SK-N-DZ (cell line): ENCODE measurements at places on chromosomes 2 and 18.

- DNase-seq, result no peak
Observed at GRCh38 chr2:59947917-59948541, 605.4 kb downstream of the BCL11A start.

DNA sequence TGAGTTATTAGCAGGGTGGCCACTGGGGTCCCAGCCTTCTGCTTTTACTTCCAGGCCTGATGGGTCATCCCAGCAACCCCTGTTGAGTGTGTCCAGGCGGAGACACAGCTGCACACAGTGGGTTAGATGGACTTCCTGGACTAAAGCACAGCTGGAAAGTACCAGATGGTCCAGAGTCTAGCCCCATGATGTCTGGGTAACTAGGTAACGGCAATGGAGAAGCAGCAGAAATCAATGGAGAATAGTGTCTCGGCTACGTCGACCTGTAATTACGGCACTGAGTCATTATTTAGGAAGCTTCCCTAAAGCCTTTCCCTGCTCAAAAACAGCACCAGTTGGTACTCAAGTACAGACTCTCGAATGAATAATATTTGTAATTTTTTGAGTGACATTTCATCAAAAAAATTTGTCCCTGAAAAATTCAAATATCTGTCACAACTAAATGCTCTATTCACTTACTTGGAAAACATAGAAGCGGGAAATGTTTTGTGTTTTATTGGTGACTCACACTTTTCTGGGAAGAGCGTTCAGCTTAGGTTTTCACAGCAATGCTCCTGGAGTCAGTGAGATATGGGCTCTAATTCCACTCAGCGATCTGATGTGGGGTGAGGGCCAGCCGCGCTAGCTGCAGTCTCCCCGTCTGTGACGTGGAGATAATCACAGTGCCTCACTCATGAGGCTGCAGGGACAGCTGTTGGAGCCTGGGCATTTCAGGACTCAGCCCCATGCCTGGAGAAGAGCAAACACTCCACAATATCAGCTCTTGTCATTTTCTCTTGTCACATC lies 16.2 kb upstream of the ARL4C start:
- no peak for DNase-seq

GRCh38 chr18:27862041-27862682 lies 314.8 kb downstream of the CDH2 start:
- peak; percentile 91 for DNase-seq

DNA sequence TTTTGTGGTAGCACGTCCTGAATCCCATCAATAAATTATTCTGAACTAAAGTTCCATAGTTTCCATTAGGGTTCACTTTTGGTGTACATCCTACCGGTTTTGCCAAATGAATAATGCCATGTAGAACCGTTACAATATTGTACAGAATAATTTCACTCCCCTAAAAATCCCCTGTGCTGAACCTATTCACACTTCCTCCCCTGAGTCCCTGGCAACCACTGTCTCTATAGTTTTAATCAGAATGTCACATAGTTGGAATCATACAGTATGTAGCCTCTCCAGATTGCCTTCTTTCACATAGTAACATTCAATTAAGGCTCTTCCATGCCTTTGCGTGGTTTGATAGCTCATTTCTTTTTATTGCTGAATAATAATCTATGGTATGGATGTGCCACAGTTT lies 9.6 kb upstream of the CASP8 start:
- DNase-seq, result no peak

- DNase-seq, result no peak
Observed at GRCh38 chr2:64601034-64601754, 52.5 kb downstream of the SERTAD2 start.

DNA sequence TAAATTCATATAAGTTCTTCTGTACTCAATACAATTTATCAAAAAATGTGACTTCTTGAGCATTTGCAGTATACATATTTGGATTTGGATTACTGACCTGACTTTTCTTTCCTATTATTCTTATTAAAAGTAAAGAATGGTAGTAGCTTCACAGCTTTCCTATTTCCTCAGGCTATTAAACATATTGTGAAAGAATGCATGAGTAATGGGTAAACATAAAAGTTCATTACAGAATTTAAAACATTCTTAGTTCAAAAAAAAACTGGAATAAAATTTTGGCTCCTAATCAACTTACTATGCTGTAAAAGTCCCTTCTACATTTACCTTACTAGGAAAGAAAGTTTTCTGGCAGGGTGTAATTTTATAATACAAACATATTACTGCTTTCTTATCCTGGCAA lies 27.3 kb upstream of the C2orf66 start:
- DNase-seq, result no peak

DNA sequence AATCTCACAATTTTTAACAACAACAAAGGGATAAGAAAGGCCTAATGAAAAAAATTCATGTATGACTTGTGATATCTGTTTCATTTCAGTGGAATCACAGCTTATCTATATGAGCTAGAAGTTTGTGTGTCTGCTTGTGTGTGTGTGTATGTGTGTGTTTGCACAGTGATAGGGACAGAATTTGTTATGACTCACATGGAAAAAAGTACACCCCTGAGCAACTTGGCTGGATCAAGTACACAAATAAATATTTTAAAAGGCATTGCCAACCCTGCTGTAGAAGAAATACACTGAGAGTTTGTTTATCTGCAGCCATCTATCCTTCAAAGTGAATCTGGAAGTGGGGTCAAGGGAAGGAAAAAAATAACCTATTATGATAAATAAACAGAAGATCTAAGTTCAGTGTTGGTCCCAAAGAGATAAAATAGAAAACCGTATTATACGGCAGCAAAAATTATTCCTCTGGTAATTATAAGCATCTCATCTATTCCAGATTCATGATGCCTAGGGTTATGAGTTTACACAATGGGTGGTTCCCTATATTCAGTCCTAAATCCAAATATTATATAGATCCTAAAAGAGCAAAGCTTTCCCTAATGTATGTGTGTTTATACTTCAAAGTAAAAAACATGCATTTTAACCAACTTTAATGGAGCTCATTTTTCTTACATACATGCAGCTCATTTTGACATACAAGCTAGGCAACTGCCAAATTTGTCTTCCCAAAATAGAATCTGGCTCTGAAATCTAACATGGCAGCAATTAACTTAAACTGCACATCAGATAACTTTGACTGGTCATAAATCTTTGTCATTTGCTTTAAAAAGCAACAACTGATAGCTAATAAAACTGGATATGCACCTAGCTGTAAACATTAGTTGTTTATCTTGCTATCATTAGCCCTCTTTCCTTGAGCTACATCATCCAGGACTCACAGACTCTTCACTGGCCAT lies 420.6 kb downstream of the IRS1 start:
- DNase-seq, result no peak

GRCh38 chr2:84556190-84556589 lies 39.9 kb downstream of the DNAH6 start:
- DNase-seq, result no peak

- peak; percentile 89 for DNase-seq
Observed at GRCh38 chr2:158043181-158043948, 58.3 kb upstream of the UPP2 start.

GRCh38 chr18:37698508-37699040 lies 133.0 kb upstream of the CELF4 start:
- DNase-seq, result no peak

GRCh38 chr2:108288534-108289106 lies at the start of gene SULT1C2:
SULT1C2 (plus strand) TSS chr2:108288895; CDS start chr2:108293668, 4,773 bp downstream.
- no peak for DNase-seq

DNA sequence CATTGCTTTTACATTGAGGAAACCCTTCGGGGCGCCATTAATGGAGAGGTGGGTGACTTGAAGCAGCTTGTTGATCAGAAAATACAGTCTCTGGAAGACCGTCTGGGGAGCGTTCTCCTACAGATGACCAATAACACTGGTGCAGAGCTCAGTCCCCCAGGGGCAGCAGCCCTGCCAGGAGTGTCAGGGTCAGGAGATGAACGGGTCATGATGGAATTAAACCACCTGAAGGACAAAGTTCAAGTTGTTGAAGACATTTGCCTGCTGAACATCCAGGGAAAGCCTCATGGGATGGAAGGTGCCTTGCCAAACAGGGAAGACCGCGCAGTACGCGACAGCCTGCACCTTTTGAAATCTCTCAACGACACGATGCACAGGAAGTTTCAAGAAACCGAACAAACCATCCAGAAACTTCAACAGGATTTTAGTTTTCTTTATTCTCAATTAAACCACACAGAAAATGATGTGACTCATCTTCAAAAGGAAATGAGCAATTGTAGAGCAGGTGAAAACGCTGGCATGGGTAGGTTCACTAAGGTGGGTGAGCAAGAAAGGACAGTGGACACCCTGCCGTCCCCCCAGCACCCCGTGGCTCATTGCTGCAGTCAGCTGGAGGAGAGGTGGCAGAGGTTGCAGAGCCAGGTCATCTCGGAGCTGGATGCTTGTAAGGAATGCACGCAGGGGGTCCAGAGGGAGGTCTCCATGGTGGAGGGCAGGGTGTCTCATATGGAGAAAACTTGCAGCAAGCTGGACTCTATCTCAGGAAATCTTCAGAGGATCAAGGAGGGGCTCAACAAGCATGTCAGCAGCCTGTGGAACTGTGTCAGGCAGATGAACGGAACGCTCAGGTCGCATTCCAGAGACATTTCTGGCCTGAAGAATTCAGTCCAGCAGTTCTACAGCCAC lies 45.0 kb downstream of the EMILIN2 start:
- no peak for DNase-seq

- peak; percentile 15 for DNase-seq
Observed at GRCh38 chr2:26850000-26850431, 2.1 kb downstream of the DPYSL5 start.

DNA sequence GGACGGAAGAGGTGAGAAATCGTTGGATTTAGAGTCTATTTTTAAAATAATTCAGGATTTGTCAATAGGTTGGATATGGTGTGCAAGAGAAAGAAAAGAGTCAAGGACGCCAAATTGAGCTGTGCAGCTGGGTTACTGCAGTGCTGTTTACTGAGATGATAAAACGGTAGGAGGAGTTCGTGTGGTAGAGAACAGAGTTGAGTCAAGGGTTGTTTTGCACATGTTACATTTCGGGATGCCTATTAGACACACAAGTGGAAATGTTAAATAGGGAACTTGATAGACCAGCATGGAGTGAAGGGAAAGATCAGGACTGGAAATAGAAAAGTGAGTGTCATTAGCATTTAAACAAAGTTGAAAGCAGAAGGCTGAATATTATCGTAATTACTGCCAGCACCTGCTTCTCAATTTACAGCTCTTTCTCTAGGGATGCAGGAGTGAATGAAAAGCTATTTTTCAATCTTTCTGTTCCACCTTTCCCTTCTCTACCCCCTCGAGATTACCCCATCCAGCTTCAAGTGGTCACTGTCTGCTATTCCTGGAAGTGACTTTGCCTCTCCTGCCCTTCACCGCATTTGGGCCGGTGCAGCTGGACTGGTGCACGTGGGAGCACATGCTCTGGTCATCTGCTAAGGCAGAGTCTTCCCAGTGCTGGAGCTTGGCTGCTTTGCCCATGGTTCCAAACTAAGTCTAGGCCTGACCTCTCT lies 30.3 kb downstream of the GPR75 start:
- no peak for DNase-seq

DNA sequence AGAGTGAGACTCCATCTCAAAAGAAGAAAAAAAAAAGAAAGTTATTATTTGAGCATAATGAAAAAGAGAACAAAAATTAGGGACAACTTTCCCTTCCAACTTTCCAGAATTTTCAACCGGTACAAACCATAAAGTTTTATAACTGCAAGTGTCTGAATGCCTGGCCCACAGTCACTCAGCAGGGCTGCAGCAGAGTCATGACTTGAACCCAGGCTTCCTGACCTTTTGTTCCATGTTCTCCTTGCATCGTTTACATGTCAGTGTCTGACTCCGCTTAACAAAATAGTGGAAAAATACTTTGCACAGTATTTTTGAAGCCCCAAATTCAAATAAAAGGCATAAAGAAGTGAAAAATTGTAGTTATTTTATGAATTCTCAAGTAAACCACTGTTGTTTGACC lies 82.7 kb downstream of the LTBP1 start:
- DNase-seq, result no peak

- DNase-seq, result peak; percentile 14
Observed at GRCh38 chr2:48589170-48589767, 28.4 kb upstream of the GTF2A1L start.

GRCh38 chr2:170152421-170152820 lies 25.5 kb upstream of the MYO3B start:
- no peak for DNase-seq

GRCh38 chr2:17540093-17540812 lies at the start of gene VSNL1:
VSNL1 (plus strand) TSS chr2:17540696; CDS start chr2:17592075, 51,379 bp downstream.
- peak; percentile 91 for DNase-seq

- no peak for DNase-seq
Observed at GRCh38 chr2:54666131-54666633, 57.3 kb upstream of the EML6 start.

GRCh38 chr2:177972782-177973181 lies 99.8 kb downstream of the PDE11A start:
- no peak for DNase-seq

- no peak for DNase-seq
Observed at GRCh38 chr2:185433824-185434223, 304.8 kb upstream of the FSIP2 start.
